ENCODE measurements at places on chromosomes 12 and 14.

DNA sequence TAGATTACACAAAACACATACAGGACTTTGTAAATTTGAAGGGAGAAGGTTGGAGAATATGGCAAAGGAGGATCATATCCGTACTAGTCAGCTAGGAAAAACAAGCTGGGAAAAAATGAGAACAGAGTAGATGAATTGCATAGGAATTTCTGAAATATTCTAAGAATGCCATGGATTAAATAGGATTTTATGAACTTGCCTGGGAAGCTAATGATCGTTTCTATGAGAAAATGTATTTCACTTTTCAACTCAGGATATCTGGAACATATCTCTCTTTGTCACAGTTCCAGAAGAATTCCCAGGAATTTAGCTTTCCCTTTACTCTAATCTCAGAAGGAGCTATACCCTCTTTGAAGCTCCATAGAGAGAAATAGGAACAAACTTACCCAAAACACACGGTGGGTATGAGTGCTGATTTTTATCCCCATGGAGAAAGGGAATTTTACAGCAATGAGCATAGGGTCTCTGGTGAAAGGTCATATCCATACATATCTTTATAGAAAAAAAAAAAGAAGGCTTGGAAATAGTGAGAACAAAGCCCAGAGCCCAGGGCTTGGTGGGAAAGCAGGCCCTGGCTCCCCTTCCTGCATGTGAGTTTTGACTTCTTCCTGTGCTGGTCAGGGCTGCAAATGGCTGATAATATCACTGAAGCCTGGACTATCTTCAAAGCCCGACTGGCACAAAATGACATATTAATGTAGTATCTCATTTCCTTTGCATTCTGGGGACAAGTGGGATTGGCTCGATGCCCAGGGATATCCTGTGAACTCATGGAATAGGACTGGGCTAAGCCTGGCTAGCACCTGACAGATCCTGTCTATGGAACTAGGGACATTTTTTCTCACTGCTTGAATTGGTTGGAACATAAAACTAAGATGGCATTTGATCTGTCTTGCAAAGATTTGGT is 136.3 kb downstream of the AEBP2 start:
- DNase-seq: no peak

GRCh38 chr14:36333119-36333518 is 12.7 kb upstream of the MBIP start:
- DNase-seq: no peak

DNA sequence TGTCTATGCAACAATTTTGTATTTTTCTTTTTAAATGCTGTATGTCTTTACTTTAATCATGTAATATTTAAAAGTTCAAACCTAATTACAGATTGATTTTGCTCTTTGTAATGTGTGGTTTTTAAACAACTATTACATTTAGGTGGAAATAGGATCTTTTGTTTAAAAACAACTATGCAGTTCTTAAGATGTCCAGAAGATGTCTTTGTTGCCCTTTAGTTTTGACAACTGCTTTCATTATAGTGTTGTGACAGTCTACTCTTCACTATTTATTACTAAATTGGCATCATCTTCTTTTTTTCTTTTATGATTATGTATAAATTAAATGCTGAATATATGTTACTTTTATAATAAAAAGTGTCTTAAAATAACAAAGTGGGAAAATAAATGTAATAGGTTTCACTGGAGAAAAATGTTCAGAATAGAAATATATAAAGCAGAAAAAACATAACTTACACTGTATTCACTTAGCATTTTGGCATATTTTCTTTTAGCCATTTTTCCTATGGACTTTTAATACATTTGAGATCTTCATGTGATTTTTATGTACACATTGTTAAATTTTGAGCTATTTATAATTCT is 27.1 kb upstream of the PCNX4 start:
- DNase-seq: peak; percentile 17

DNA sequence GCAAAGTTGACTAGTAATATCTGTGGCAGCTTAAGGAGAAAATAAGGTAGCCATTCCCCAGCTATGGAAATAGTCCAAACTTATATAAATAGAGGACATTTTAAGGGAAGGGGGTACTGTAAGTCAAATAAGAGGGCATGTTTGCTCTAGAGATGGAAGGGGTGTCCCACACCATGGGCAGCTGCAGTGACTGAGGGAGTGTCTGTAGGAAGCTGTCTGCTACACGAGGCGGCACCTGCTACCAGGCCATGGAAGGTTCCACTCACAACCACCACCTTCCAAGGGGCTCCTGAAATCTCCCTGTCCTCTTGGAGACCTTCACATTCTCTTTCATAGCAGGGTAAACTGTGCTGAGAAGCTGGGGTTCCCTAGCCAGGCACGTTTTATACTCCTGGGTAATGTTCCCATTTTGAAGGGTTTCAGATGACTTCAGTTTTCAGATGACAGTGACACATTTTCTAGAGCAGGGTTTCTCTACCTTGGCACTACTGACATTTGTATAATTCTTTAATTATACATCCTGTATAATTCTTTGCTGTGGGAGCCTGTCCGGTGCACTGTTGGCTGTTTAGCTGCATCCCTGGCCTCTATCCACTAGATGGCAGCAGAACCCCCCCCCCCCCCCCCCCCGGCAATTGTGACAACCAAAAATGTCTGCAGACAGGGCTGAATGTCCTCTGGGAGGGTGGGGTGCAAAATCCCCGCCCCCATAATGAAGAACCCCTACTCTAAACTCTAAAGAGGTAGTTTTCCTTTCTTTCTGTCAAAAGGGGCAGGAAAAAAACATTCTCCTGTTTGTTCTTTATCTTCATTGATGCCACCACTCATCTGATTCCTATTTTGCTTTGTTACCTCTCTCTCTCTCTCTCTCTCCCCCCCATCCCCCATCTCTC is 11.6 kb upstream of the SMCO2 start:
- peak; percentile 23 for DNase-seq

DNA sequence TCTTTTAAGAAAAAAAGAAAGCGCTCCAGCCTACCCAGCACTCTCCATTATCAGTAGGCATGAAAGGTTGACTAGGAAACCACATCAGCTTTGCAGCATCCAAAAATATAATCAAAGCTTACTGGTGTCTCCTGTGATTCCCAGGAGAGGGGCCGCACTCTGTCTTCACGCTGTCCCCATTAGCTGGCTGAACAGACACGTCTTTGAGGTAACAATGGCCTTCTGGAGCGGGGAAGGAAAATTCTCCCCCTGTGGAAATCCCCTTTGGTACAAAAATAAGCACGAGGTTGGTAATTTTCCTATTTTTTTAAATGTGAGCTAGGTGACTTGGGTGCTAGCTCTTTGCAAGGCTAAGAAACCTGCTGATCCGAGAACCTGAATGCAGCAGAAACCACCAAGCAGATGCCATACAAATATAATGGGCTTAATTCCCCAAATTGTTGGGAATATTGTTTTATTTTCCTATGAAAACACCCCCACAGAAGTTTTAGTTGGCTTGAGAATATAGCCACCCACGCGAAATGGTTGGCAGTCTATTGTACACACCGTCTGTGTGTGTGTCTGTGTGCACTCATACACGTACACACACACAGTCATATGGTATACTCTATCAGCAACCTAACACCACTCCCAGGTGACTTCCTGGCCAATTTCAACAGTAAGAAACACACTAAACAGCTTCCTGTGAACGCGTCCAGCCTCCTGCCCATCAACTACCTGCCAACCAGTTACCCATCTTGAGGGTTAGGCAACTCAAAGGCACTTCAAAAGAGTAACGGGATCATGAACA is 71.2 kb downstream of the KSR2 start:
- DNase-seq: no peak

DNA sequence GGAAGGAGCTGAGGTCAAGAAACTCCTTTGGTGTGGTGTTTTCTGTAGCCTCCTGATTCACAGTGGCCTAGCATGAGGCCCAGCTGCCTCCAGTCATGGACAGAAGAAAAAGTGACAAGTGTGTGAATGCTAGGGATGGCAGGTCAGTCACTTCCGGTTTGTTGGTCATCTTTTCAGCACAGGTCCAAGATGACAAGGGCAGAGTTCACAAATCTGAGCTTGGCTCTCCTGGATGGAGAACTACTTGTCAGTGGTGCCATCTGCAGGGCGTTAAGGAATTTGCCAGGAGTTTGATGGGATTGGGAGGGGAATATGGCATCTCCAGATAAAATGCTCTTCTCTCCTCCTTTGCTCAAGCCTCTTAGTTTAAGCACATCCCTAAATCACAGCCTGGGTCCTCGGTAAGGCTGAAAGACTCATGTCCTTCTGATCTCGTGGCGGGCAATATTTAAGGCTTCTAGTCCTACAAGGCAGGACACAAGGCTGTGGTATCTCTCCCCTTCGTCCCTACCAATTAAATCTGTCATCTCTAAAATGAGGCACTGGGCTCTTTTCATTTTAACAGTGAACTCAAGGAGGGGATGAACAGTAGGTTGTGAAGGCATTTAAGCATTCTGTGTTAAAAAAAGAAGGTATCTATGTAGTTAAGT is 10.0 kb downstream of the TUBA1B start:
- DNase-seq: no peak

All from GM06990 (cell line).